Right kidney (tissue), 9 donors: ENCODE measurements at places on chromosomes 12 and 14.

- DNase-seq = no peak
Observed at GRCh38 chr14:39456702-39457250, 24.5 kb upstream of the FBXO33 start.

DNA sequence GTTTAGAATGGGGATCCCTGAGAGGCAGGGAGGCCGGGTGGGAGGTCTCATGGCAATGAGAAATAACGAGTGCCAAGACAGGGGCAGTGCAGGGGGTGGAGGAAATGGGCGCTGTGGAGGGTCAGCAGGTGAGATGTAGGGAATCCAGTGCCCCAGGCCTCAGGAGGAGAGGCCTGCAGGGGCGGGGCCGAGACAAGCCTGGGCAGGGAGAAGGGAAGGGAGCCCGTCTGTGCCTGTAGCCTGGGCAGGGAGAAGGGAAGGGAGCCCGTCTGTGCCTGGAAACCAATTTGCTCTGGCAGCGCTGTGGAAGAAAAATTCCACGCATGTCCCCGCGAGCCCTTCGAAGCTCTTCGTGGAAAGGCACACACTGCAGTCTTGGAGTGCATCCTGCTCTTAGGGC lies 10.6 kb upstream of the NCOR2 start:
- no peak for DNase-seq

DNA sequence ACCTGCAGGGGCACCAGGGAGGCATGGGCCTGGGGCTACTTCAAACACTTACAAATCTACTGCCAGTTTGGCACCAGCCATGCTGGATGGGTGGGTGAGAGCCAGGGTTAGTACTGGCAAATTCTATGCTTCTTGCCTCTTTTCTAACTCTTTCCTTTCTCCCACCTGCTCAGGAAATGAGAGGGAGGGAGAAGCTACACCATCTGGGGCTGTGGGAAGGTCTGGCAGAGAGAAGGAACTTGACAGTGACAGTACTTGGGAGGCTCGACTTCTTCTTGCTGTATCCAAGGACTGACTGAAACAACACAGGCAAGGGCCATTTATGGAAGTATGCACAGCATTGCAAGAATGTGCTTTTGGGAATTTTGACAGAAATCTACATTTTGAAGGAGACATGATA lies 149.6 kb upstream of the DYRK2 start:
- DNase-seq = no peak

DNA sequence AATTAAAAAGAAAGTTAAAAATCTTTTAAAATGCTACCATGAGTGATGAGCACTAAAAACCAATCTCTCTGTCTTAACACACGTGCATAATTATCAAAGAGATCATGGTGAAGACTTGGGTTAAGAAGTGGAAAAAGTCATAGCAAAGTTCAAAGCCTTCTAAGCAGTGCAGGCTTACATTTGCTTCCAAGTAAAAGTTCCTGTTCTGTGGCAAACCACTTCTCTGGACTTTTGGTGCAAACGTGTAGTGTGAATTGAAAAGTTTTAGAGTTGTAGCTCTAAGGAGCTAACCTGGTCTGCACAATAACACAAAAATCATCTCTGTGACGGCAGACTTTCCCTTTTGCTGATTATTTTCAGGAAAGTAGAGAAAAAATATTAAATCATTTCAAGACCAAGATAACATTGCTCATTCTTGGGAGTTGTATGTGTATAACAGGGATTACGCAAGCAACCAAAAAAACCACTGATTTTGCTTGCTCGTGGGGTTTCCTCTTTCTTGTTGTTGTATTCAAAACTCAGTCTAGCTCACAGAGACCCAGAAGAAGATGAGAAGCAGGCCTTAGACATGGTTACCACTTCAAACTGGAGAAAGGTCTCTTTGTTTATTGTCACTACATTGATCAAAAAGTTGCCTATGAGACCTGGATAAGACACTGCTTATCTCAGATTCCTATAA lies 2.3 kb upstream of the GLIPR1 start:
- DNase-seq = no peak

GRCh38 chr14:65804439-65805112 lies 392.0 kb downstream of the FUT8 start:
- no peak for DNase-seq

GRCh38 chr12:47281667-47282171 lies 202.0 kb upstream of the AMIGO2 start:
- DNase-seq = no peak

DNA sequence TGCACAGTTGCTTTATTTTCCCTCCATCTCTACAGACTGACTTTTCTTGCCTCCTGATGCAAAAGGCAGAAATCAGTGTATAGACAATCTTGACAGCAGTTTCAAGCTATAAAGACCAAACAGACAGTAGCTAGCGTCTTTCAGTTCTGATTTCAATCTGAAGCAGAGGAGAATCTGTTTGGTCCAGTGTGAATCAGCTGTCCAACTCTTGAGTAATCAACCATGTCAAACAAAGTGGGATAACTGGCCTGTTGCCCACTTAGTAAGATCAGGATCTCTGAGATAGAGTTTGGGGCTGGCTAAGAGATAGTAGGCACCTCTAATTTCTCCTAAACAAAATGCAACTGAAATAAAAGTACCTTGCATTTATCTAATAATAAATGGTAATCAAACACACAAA lies 797.4 kb upstream of the FBXO33 start:
- DNase-seq = no peak

GRCh38 chr12:55194382-55194781 lies 26.4 kb upstream of the OR10A7 start:
- DNase-seq = no peak

DNA sequence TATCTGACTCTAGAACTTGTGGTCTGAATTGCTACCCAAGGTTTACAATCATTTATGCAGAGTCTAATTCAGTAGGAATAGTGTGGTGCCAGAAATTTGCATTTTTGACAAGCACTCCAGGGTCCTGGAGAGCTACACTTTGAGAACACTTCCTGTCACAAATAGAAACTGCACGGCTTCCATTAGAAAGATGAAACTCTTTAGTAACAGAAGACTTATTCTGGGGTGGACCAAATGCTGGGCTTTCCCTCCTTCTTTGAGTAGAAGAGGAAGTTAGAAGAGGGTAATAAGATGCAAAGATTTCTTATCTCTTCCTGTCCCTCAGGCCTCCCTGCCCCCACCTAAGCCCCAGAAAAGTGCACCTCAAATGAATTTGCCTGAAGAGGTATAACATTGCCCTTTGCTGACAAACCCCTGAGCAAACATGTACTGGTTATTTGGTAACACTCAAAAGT lies 28.4 kb downstream of the DGLUCY start:
- DNase-seq = no peak

DNA sequence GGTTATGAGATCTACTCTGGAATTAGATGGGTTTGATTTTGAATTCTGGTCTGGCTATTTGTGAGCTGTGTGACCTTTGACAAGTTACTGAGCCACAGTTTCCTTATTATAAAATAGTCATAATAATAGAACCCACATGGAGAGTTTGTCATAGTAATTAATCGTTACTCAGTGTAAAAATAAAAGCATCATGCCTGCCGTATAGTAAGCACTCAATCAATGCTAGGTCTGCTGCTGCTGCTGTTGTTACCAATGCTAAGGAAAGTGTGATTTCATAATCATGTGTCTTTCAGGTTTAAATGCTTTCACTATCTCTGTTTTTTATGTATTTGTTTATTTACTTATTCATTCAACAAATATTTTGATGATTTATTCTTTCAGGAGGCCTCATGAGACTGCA lies 539.9 kb upstream of the SEL1L start:
- DNase-seq = no peak

GRCh38 chr14:93262446-93262845 lies 55.4 kb downstream of the UBR7 start:
- no peak for DNase-seq

DNA sequence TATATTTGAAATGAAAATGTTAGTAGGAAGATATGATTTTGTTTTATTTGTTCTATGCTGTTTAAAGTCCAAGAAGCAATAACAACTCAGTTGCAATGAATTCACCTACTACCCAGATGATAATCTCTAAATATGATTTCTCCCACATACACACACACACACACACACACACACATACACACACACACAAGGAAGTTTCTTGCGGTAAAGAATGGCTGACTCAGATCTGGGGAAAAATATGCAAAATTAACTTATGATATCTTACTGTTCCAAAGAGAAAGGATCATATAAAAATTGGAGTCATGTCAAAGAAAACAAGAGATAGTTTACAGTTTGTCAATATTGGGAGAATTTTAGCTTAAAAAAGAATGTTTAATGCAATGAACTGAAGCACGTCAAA lies 456.7 kb downstream of the SLC16A7 start:
- DNase-seq = no peak

DNA sequence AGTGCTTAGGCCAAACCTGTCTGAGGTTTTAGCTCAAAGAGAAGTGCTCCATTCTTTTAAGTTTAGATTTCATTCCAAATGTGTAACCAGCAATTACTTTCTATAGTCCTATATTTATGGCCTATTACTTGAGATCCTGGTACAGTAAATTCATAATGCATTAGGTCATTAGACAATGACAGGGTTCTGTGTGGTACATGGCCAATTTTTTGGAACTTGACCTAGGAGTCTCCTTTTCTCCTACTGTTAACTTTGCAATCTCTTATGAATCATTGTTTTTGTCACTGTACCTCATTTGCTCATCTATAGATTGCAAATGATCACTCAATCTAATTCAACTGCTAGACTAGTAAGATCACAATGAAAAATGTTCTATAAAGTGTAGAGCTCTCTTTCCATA lies 136.7 kb downstream of the PDE3A start:
- no peak for DNase-seq

DNA sequence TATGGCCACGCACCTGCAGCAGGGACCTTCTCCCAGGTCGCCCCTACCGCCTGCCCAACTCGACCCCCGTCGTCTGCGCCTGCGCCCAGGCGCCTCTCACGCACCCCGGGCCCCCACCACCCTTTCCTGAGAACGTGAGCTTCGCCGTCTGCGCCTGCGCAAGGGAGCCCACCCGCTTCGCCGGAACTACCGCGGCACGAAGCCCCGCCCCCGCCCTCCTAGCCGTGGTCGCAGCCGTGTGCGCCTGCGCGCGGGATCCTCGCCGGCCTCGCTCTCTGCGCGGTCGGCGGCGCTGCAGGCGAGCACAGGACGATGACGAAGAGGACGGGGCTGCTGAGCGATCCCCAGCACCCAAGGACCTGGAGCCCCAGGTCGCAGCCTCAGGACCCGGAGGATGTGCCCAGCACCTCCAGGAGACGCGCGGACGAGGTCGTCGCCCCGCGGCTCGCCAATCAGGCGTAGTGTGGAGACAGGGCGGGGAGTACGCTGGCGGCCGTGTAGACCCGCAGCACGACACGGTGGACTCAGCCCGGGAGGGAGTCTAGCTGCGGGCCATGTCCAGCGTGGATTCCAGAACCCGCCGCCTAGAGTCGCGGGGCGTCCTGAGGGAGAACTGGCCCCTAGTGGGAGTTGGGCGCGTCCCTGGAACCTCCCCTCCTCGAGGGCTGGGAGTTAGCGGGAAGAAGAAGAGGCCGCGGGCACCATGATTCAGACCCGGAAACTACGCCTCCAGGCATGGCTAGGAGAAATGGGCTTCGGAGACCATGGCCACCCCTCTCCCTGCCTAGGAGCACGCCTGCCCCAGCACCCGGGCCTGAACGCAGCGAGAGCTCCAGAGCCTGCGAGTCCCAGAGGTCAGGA lies 1120.8 kb upstream of the TMEM132C start:
- DNase-seq = peak; percentile 82

- peak; percentile 64 for DNase-seq
Observed at GRCh38 chr12:119178544-119179334, at the start of gene HSPB8. HSPB8 (plus strand) TSS chr12:119178931; CDS start chr12:119179313, 382 bp downstream.

DNA sequence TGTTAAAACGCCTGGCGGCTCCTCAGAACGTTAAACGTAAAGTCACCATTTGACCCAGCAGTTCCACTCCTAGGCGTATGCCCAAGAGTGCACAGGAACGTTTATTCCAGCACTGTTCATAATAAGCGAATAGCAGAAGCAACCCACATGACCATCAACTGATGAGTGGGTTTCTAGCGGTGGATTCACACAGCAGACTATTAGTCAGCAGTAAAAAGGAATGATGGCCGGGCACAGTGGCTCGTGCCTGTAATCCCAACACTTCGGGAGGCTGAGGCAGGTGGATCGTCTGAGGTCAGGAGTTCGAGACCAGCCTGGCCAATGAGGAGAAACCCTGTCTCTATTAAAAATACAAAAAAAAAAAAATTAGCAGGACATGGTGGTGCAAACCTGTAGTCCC lies 22.4 kb upstream of the FBRSL1 start:
- no peak for DNase-seq

- DNase-seq = no peak
Observed at GRCh38 chr12:77251799-77252198, 186.4 kb upstream of the E2F7 start.

DNA sequence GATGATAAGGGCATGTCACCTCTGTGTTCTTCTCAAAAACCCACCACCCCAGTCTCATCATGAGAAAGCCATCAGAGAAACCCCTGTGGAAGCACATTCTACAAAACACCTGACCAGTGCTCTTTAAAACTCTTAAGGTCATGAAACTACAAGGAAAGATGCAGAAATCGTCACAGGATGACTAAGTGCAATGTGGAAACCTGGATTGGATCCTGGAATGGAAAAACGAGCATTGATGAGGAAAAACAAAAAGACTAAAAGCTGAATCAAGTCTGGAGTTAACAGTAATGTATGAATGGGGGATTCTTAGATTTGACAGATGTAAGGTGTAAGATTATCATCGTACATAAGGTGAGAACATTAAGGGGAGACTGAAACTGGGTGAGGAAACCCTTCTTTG lies 211.0 kb downstream of the TBX5 start:
- DNase-seq = no peak

DNA sequence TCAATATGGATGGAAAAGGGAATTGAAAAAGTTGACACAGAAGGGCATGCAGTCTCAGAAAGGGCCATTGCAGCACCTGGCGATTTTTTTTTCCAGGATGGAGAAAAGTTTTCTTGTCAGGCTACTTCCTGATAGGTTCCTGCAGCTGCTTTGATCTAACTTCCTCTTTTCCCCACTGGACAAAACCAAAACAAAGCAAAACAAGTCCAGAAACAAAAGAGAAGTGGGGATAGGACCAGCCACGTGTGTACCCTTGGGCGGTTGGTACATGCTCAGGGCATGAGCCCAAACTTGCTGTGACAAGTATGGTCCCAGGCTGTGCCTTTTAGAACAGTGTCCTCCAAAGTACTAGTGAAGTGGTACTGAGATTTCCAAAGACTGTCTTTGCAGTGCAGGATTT lies 89.8 kb downstream of the CHST11 start:
- DNase-seq = no peak

DNA sequence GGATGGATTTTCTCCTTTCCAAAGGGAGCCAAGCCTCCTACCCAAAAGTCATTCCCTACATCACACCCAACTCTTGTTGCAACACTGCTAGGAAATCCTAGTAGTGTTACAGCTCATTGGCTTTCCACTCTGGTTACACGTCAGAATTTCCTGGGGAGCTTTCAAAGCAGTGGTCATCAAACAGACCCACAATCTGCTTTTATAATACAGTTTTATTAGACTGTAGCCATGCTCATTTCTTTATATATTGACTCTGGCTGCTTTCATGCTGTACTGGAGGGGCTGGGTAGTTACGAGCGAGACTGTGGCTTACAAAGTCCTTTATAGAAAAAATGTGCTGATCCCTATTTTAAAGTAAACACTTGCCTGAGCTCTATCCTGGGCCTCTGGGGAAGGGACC lies 34.3 kb downstream of the ZFYVE26 start:
- no peak for DNase-seq

GRCh38 chr12:45695606-45696005 lies 33.9 kb upstream of the ARID2 start:
- no peak for DNase-seq
